ENCODE measurements at places on chromosomes 3 and 15. TPM values are rescaled to one million over a fixed set of nuclear protein-coding genes. Genes with fewer than 3 reads are reported as not detected.

- no peak for DNase-seq
Measured at GRCh38 chr3:187025656-187026316, 95.5 kb downstream of the ST6GAL1 start.

- DNase-seq = no peak
Measured at GRCh38 chr3:120473896-120474675, 23.3 kb upstream of the FSTL1 start.

- DNase-seq = no peak
Measured at GRCh38 chr3:55690726-55691125, 203.6 kb upstream of the WNT5A start.

DNA sequence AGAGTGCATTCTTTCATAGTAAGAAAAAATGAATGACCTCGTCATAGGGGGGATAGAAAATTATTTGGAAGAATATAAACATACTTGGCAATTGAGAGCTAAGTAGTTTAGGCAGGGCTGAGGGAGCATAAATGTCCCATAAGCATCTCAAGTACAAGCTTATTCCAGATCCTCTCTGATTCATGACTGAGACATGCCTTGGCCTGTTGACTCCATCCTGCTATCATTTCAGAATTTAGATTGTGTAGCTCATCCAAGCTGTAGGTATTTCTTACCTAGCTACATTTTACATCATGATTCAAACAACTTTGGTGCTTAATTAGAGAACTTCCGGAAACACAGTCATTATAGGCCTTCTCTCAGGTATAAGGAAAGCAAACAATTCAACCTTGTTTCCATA, 12.3 kb downstream of the POGLUT1 start:
- DNase-seq = no peak

DNA sequence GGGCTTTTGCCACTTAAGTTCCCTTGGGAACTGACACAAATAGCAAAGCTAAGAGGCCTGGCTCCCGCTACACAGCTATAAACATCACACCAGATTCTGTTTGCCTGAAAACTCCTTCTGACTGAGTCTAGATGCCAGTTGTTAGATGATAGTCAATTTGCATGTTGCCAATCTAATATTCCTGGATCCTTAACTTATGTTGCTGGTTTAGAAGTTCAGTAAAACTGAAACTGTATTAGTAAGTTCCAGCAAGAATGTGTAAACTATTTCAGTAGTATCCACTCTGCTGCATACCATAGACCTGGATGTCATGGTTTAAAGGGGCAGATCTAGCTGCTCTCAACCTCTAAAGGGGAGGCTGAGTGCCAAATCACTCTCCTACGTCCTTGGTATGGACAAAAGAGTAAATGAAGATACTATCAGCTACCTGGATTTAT, 27.1 kb upstream of the LACTB start:
- no peak for DNase-seq

GRCh38 chr3:165786013-165786412, 51.2 kb downstream of the BCHE start:
- no peak for DNase-seq

- no peak for DNase-seq
Measured at GRCh38 chr15:44243141-44243540, 45.4 kb upstream of the GOLM2 start.

The CAND2 gene
- 36.2 TPM for polyA plus RNA-seq
